Activated naive CD8-positive, alpha-beta T cell treated with anti-CD3 and anti-CD28 coated beads, Interleukin-2, amount 10 ng/mL, durations not matched to agents 7 days and 5 days (primary cell): ENCODE measurements at places on chromosomes 7 and 10. TPM values are rescaled to one million over a fixed set of nuclear protein-coding genes. Genes with fewer than 3 reads are reported as not detected.

CYP17A1 gene
- total RNA-seq: not detected

DNA sequence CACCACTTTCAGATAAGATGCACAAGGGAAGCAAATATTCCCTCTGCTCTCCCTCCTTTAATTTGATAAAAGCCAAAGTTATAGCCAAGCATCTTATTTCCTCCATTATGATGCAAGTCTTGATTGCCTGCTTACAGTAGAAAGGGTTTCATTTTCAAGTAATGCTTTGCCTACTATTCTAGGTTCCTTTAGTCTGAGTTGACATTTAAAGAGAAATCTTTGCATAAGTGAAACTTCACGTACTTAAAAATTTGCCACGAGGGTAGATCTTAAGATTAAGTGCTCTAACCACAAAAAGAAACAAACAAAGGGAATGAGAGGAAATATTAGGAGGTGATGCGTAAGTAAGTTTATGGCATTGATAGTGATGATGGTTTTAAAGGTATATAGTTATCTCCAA is 78.1 kb upstream of the VWDE start:
- DNase-seq: no peak

DNA sequence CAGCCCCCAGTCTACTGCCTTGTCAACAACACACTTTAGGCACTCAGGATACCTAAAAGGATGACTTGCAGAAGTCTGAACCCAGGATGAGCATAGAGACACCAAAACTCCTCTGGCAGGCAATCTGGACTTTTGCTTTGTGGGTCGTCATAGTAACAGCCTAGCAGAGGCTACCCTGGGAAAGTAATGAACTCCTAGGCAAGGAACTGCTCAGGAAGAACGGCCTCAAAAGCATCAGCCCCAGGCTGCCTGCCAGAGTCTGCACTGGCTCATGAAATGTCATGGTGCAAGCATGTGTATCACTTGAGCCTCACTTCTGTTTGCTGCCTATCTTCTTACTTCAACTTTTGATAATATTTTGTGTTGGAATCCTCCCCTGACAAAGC is 715.1 kb downstream of the GRID1 start:
- no peak for DNase-seq

GNB2 gene
- 216 TPM for total RNA-seq

DNA sequence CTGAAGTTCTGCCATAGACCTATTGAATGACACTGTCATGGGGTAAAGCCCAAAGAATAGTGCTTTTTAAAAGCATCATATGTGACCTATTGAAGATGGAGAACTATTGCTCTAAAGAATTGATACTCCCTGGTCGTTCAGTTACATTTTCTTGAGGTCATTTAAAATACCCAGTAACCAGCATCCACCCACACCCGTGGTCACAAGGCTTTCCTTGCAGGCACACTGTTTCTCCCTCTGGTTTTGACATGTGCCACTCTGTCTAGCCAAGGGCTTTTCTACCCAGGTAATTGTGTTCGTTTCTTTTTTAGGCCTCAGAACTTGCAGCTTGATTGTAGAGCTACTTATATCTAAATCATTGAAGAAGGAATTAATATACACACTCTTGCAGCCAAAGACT is 68.3 kb upstream of the LYZL2 start:
- no peak for DNase-seq

EIF5AL1 gene
- total RNA-seq: 0.94 TPM

MCMBP gene
- total RNA-seq: 75.5 TPM
